Mesenteric fat pad (tissue), 1 donor: ENCODE measurements at places on chromosomes 7 and 10.

DNA sequence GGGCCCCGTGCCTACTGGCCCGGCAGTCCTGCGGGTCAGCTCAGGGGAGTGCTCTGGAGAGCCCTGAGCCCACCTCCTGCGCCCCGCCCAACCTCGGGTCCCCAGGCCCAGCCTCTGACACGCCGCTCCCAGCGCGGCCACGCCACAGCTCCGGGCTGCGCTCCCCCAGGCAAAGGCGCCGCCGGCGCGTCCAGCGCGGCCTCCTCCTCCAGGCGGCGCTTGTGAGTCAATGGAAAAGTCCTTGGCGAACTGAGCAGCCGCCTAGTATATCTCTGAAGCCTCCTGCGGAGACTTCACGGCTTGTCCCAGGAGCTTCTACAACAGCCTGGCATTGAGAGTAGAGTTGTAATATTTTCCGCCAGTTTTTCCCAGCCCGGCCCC lies 29.5 kb upstream of the BMS1 start:
- no peak for DNase-seq

DNA sequence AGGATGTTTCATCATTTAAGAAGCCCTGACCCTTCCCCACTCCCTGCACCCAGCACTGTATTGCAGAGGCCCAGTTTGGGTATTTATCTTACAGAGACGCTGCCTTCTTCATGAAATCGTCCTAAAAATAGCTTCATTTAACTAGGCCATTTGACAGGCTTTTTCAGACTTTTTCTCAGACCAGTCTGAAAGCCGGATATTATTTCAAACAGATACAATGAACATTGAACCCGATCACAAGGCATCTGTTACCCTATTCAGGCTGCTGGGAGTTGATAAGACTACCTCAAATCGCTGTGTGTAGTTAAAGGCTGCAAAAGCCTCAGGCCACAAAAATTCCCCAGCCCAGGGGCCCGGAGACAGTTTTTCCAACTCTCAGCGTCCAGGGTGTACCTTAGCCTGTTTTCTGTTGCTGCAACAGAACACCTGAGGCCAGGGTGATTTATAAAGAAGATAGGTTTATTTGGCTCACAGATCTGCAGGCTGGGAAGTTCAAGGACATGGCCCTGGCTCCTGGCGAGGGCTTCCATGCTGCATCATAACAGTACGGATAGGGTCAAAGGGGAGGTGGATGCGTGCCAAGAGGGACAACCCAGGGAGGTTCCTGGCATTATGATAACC lies 130.7 kb upstream of the SH2B2 start:
- DNase-seq = no peak

DNA sequence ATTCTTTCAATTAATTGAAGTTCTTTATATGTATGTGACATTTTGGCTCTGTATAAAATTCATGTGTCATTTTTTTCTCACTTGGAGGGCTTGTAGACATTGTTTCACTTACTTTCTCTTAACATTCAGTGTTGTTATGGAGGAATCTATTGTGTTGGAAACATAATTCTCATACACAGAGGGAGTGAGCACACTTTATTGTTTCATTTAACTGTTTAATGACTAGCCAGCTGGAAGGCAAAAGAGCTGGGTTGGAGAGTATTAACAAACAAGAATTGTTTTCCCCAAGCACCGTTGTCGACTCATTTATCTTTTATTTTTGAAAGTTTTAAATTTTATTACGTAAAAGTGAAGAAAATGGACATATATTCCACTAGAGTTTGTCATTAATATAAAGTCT lies 98.8 kb downstream of the PTPN20 start:
- DNase-seq = no peak

GRCh38 chr10:62728479-62728878 lies 76.0 kb upstream of the ADO start:
- DNase-seq = no peak

GRCh38 chr10:88039496-88040200 lies 176.2 kb downstream of the PTEN start:
- no peak for DNase-seq

DNA sequence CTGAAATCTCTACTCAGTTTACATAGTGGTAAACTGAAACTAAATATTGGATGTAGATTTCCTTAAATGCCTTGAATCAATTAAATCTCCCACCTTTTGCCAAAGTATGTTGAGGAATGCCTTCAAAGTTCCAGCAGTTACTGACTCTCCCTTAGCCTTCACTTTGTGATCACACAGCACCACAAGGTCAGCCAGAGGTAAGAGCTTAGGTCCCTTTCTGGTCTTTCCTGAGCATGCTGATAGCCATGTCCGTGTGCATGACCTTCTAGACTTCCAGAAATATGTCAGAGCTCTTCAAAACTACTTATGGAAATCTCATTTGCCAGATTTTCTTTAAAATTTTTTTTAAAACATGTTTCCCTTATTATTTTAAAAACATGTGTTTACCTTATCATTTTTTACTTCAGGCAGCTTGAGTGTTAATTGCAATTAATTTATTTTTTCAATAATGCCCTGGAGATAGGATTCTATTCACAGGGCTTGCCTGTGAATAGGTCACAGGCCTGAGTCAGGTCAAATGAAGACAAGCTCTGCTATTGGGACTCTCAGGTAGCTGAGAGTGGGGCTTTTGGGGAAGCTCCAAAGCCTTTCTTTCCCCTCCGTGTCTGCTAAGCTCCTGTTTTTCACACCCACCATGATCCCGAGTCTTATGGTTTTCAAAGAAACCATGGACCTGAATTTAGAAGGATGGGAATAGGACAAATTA lies 220.5 kb downstream of the CXCL12 start:
- DNase-seq = no peak

DNA sequence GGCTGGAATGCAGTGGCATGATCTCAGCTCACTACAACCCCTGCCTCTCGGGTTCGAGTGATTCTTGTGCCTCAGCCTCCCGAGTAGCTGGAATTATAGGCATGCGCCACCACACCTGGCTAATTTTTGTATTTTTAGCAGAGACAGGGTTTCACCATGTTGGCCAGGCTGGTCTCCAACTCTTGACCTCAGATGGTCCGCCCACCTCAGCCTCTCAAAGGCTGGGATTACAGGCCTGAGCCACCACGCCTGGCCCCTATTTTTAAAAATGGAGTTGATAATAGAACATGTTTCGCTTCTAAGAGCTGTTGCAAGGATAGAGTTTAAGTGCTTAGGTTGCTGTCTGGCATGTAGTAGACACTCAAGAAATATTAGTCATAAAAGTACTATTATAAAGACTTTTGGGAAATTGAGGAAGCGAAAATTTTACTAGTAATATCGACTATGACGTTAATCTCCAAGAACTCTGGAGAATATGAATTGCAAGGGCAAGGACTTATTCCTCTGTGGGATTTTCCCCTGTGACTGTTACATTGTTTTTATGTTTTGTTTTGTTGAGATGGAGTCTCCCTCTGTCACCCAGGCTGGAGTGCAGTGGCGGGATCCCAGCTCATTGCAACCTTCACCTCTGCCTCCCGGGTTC lies 7.9 kb downstream of the GTF2I start:
- DNase-seq = peak; percentile 51
